NCI-H187 (cell line): ENCODE measurements at places on chromosomes 5 and 9.

GRCh38 chr5:172946146-172946545 is 13.1 kb upstream of the RPL26L1 start:
- no peak for DNase-seq

- no peak for DNase-seq
Observed at GRCh38 chr5:163193886-163194285, 243.5 kb upstream of the CCNG1 start.

DNA sequence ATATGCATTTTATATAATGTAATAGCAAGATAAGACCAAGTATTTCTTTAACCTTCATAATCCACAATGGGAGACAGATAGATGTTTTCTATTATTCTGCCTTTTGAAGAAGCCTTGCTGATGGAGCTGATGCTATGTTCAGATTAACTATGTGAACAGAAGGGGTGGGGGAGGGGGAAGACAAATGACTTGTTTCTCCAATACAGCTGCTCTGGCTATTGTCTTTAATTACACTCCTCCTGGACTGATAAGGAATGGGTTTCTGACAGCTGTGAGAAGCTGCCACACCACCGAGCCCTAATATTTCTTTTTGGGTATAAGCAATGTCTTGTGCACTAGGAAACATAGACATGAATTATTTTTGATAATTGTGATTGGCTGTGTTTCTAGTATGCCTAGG is 62.0 kb downstream of the CAVIN4 start:
- DNase-seq = no peak

DNA sequence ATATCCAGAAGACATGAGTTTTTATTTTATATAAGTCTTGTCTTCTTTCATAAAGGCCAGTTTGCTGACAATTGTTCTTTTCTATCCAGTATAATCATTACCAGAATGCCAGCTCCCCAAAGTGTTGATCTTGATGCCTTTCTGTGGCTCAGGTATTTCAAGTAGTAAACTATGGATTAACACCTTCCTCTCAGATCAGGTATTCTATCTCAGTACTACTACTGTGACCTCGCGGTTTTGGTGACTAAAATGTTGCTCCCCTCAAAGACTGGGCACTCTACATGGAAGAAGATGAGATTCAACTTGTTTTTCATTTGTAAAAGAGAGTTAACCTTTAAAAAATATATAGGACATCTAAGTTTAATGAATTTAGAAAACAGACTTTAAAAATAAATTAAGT is 58.1 kb downstream of the GNG10 start:
- DNase-seq = no peak

- no peak for DNase-seq
Observed at GRCh38 chr5:173581408-173582215, 34.8 kb downstream of the BOD1 start.

- DNase-seq = no peak
Observed at GRCh38 chr5:152572812-152573211, 167.7 kb upstream of the NMUR2 start.

DNA sequence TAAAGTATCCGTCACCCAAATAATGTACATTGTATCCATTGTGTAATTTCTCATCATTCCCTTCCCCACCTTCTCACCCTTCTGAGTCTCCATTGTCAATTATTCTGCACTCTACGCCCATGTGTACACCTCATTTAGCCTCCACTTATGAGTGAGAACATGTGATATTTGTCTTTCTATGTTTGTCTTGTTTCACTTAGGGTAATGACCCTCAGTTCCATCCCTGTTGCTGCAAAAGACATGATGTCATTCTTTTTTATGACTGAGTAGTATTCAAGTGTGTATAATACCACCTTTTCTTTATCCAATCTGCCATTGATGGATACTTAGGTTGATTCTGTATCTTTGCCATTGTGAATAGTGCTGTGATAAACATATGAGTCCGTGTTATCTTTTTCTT is 4.9 kb upstream of the SPATA31C2 start:
- no peak for DNase-seq

GRCh38 chr9:97109194-97109811 is 70.4 kb upstream of the CTSV start:
- no peak for DNase-seq

DNA sequence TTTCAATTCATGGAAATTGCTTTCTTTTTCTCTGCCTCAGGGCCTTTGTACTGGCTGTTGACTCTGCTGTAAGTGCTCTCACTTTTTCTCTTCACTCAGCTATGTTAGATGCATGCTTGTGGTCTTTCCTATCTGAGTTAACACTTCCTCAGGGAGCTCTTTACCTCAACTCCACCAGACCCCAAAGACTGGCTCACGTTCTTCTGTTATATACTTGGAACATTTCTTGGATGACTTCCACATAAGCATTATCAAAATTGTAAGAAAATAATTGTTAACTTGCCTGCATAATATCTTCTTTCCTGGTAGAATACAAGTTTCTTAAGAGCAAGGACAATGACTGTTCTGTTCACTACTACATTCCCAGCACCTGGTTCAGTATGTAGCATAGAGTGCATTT is 455.9 kb downstream of the EBF1 start:
- DNase-seq = no peak
